RPMI8226 (cell line): ENCODE measurements at places on chromosomes 7 and 10.

GRCh38 chr7:54757711-54758110, 1.3 kb downstream of the SEC61G start:
- DNase-seq: no peak

GRCh38 chr10:49379596-49380410, 16.1 kb downstream of the DRGX start:
- peak; percentile 41 for DNase-seq

DNA sequence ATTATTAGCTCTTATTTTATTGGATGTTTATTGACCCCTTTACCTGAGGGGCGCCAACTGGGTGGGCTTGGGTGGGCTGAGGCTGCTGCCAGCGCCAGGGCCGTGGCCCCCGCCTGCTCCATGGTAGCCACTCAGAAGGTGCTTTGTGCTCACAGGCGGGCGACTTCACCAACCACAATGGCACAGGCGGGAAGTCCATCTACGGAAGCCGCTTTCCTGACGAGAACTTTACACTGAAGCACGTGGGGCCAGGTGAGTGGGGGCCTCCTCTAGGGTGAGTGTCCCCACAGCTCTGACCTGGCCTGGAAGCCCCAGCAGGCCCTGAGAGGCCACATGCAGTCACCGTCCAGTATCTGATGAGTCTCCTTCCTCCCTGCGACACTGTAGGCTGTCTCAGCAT, 4.1 kb downstream of the PPIF start:
- no peak for DNase-seq

- DNase-seq: no peak
These were observed 25.1 kb downstream of the FAM13C start for GRCh38 chr10:59337201-59337652.

DNA sequence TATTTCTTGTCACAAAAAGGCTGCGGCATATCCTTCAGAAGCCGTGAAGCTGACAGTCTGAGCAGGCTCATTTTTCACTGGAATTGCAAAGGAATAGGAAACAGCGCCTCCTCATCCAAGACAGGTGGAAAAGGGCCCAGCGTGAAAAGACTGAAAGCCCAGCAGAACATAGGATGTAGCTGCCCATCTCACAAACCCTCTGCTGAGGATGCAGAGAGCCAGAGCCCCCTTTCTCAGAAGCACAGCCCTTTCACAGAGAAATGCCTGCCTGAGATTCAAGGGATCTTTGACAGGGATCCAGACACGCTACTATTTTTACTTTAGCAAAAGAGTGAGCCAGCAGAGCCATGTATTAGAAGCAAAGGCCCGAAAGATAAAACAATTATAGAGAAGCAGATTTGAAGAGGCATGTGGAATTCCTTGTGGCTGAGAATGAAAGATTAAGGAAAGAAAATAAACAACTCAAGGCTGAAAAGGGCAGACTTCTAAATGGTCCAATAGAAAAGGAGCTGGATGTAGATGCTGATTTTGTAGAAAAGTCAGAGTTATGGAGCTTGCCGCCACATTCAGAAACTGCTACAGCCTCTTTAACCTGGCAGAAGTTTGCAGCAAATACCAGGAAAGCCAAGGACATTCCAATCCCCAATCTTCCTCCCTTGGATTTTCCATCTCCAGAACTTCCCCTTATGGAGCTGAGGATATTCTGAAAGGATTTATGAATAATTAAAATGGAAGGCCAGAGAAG, 36.9 kb downstream of the GDI2 start:
- DNase-seq: no peak

DNA sequence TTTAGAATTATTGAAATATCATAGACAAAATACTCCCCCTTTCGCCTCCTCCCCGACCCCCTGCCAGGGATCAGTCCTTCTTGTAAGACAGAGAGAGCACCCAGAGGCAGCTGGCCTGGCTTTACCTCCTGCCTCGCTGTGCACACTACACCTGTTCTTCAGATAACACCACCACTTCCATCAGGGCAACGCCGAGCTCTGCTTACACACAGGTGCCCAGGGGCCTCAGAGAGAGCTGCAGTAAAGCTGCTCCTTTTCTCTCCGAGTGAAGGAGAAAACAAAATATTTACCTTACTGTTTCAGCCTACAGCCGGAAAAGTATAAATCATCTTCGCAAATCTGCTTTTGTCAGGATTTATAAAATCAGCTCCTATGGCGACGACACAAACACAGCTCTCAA, 80.7 kb downstream of the HIPK2 start:
- DNase-seq: no peak

GRCh38 chr7:98242934-98243333, 9.1 kb downstream of the TECPR1 start:
- no peak for DNase-seq

DNA sequence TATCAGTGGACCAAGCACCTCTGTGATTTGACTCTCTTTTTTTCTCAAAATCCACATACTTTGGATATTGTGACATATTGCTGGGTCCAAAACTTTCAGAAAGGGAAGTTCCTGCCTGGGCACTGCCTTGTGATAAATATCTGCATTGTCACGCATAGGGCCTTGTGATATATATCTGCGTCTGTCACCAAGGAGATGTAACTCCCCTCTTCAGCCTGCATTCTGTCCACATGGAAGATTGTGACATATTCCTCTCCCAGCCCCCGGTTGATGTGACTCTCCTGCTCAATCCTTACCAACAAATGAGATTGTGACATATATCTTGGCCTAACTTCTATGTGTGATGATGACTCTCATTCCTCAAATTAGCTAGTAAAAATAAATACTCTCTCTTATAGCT, 25.4 kb upstream of the ZNF107 start:
- DNase-seq: no peak

DNA sequence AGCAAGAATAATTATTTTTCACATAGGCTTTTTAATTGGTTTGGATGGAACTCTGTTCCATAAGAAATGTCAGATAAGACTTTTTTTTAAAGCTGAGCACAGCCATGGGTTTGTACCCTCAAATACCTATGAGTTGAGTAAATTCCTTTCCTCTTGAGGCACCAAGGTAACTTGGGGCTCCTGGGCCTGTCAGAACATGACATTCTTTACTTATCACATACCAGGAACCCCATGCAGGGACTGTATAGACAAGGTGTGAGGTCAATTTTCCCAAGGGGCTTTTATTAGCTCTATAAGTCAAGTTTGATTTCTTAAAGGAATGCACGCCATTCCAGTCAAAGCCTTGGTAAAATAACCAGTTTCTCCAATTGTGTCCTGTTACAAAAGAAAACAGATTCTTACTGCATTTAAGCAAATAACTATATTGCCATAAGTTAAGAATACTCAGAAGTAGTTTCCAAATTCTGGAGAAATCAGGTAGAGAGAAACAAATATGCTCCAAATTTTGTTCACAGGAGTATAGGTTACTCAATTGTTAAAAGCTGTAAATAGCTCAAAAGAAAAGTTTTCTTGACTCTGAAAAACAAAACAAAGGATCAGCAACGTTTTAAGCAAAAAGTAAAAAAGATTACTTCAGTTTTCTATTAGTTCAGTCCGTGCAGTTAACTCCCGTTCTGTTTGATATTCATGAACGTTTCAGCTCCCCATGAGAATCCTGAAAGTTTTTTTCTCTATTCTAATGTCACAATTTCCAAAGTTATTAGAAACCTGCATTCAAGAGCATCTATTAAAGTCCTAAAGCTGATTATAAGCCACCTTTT, 167.5 kb upstream of the NAMPT start:
- no peak for DNase-seq
